Activated T-helper 1 cell treated with anti-CD3 and anti-CD28 coated beads, Interleukin-2, amount 50 U/mL, for 16 hours (primary cell): ENCODE measurements at places on chromosomes 16 and 17.

GRCh38 chr16:27642756-27643155 lies 92.8 kb downstream of the KATNIP start:
- no peak for DNase-seq

DNA sequence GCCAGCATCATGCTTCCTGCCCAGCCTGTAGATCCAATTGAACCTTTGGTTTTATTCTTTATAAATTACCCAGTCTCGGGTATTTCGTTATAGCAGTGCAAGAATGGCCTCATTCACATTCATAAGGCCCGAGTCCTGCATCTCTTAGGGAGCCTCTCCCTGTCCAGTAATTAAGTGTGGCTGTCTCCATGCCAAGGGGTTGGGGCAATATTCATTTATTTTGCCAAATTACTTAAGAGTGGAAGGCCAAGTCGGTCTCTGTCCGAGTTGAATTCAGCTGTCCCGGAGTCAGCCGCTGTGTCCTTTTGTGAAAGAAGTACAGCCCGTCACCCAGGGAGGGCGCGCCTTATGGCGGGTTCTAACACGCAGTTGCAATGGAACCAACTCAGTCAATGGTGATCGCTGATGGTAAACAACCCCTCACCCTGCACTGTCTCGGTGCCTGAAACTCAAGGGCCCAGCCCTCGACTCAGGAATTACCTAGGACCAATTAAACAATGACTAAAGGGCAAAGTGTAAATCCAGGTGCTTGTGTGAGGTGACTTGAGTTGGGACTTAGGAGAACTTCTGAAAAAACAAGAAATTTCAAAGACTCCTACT lies 22.2 kb downstream of the KIAA0513 start:
- DNase-seq = no peak

DNA sequence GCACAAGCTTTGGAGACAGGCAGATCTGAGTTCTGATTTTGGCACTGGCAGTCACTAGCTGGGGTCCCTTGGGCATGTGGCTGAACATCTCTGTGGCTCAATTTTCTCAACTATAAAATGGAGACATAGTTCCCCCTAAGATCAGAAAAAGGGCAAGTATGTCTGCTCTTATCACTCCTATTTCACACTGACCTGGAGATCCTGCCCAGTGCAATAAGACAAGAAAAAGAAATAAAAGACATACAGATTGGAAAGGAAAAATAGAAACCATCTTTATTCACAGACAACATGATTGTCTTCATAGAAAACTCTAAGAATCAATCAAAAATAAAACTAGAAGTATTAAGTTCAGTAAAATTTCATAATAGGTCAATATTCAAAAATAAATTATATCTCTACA lies 56.0 kb upstream of the LHX1 start:
- DNase-seq = no peak

- DNase-seq = no peak
Measured at GRCh38 chr16:3974751-3975150, 94.2 kb upstream of the CREBBP start.

DNA sequence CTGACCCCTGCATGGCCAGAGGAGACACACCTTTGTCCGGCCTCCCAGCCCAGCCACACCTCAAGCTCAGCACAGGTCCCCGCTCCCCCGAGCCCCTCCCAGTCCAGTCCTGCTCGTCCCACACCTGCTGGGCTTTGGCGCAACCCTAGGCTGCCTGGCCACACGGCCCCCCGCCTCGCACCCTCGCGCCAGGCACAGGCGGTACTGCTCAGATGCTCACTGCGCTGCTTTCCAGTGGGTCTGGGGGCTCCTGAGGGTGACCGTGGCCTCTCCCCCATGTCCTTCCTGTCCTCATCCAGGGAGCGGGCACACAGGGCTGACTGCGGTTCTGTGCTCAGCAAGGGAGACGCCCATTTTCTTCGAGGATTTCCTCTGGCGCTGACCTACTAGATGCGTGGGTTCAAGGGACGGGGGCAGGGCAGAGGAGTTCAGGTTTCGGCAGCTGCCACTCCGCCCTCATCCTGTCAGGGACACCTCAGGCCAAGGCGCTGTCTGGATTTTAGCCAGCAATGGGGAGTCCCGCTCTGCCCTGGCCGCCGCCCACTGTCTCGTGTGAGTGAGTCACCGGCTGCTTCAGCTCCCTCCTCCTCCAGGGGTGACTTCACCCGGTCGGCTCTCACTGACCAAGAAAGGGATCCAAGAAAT lies 118.0 kb upstream of the ZNF469 start:
- DNase-seq = peak; percentile 19

- DNase-seq = no peak
Measured at GRCh38 chr17:4411201-4411600, 22.5 kb upstream of the SPNS3 start.

- no peak for DNase-seq
Measured at GRCh38 chr16:68445458-68445857, 2.9 kb downstream of the SMPD3 start.

- no peak for DNase-seq
Measured at GRCh38 chr17:83024218-83024971, 55.0 kb upstream of the METRNL start.

GRCh38 chr17:17156511-17156910 lies 49.6 kb downstream of the PLD6 start:
- no peak for DNase-seq

GRCh38 chr17:4588898-4589625 lies 4.7 kb downstream of the SMTNL2 start:
- DNase-seq = no peak

GRCh38 chr16:27414788-27415431 lies 12.9 kb downstream of the IL21R start:
- no peak for DNase-seq

DNA sequence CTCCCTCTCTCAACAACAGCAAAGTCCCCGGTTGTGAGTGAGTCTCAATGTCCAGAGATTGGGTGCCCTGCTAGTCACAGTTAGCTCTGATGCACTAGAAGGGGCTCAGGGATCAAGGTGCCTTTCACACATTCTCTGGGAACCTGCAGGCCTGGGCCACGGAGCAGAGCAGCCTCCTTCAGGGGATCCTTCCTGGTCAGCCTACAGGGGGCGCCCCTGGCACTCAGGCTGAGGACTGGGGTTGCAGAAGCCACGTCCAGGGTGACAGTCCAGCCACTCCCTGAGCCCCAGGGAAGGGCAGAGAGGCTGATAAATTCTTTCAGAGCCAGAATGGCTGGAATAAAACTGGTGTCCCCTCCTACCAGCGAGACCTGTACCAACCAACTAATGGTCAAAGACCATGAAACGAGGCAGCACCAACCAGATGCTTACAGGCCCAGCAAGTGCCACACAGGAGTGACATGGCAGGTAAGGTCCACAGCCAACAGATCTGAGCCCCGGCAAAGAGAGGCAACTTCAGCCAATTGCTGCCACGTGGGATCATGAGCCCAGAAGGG lies 43.5 kb downstream of the ST3GAL2 start:
- peak; percentile 26 for DNase-seq

DNA sequence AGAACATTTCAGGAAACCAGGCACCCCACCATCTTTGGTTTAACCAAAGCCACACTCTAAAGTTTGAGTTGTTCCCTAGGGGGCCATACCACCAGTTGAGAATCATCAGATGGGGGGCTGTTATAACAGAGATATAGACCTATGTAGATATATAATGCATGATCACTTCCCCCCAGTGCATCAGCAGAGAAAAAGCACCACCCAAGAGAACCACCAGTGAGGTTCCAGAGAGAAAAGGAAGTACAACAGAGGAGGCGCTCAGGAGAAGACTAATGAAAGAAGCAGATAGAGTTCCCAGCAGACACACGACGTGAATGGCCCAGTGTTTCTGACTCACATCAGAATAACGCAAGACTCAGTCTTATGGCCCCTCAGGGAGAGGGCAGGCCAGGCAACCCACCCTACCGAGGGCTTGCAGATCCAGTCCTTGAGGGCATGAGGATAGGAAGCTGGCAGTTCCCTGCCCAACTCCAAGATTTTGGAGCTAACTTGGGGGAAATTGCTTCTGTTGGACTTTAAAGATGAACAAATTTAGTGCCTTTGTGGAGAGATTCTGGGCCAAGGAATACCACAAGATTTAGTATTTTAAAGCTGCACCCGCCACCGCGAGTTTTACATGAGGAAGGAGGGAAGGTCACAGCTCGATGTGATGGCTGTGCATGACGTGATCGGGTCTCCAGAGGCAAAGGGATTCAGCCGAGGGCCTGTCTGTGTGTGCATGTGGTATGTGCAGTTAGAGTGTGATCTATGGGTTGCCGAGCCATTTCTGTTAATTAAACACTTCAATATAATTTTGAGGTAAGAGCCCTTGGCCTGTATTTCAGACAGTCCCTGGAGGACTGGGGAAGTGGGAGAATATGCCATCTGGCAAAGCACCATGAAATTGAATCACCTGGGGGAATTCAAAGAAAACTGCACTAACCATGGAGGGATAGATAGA lies 53.1 kb downstream of the AIPL1 start:
- no peak for DNase-seq

DNA sequence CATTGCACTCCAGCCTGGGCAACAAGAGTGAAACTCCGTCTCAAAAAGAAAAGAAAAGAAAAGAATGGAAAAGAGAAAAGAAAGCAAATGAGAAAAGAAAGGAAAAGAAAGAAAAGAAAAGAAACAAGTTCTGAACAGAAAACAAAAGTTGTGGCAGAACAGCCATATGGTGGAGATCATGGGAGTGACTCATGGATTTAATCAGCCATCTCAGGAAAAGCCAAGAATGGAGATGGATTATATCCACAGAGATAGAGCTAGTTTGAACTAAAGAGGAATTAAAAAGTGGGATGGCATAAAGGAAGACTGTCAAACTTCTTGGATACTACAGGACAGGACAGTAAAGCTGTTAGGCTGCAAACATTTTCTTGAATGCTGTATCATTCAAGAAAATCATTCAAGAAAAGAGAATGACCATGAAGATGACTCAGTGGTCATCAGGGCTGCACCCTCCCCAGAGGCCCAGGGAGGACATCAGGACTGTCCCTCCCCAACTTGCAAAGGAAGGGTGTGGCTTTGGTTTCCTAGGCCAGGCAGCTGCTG lies 120.6 kb downstream of the USP22 start:
- no peak for DNase-seq

DNA sequence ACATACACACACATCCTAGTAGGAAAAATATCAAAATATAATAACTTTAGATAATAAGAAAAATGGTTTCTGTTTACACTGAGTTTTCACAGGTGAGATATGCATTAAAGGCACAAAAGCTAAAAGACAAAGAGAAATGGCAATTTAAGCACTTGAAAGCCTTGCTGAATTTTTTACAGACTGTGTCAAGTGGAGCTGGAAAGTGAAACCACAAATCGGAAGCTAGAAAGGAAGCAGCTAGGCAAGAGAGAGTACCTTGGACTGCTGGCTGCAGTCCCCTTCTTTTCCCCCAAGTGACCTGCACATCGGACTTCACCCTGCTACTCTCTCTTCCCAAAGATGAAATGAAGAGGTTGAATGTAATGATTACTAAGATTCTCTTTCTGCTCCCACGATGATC lies 135.1 kb downstream of the CDH13 start:
- no peak for DNase-seq

GRCh38 chr17:12866244-12866643 lies 76.9 kb downstream of the ARHGAP44 start:
- no peak for DNase-seq

GRCh38 chr17:33732116-33732515 lies 439.0 kb upstream of the ASIC2 start:
- DNase-seq = no peak

DNA sequence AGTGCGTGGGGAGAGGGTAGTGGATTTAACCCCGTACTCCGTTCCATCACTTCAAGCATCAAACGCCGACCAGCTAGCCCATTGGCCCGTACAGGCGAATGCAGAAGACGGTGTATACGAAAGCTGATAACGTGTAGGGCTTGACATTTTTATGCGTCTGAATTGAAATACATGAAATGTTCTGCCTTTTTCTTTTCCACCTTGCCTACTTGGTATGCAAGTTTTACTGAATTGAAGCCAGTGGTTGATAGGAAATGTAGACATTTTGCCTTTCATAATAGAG lies 834 bp upstream of the STAT3 start:
- no peak for DNase-seq

GRCh38 chr17:9842057-9842758 lies 16.5 kb downstream of the GLP2R start:
- DNase-seq = no peak

DNA sequence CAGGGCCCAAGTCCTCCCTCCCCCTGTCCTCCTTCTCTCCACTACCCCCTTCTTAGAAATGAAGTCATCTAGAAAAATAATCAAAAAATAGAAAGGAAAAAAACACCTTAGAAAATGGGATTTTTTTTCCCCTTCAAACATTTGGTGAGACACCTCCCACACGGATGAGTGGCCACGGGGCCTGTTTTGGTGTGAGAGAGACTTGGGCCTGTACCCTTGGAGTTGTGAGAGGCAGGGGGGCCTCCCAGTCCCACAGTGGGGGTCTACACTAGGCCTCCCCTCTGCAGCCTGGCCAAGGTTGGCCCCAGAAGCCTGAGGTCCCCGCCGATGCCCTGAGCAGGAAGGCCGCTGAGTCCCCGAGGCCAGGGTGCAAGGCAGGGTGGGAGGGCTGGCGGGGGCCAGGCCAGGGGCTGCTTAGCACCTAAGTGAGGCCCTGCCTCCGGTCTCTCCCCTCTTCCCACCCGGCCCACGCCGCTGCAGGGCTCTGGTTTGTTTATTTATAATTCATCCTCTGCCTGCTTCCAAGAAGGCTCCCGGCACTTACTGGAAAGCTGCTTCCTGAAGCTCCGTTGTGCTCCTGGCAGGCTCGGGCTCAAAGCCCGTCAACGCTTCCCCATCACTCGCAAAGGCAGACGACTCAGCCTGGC lies 26.4 kb downstream of the NPTX1 start:
- DNase-seq = no peak

DNA sequence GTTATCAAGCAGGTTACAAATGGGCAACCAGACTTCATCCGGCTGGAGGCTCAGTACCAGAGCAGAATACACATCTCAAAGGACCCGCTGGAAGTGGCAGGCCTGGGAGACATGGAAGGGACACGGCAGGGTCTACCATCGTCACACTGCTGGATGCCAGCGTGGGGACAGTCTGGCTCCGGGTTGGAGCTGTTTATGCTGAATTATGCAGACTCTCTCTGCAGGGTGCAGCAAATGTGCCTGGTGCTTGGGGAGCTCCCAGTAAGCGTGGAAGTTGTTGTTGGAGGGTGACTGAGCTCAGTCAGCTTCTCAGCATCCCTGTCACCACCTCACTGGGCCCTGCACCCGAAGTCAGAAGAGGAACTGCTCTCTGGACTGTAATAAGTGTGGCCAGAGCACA lies 12.2 kb downstream of the WSCD1 start:
- DNase-seq = no peak

GRCh38 chr16:21614896-21615295 lies 15.5 kb downstream of the METTL9 start:
- DNase-seq = no peak

GRCh38 chr17:68456339-68457167 lies 743 bp downstream of the WIPI1 start:
- no peak for DNase-seq

- DNase-seq = no peak
Measured at GRCh38 chr17:81022344-81022676, 12.6 kb upstream of the BAIAP2 start.

- no peak for DNase-seq
Measured at GRCh38 chr17:40561871-40562611, 3.2 kb downstream of the CCR7 start.

- DNase-seq = no peak
Measured at GRCh38 chr16:78134944-78135619, 35.6 kb downstream of the WWOX start.

GRCh38 chr17:4019275-4019674 lies 55.0 kb upstream of the ATP2A3 start:
- DNase-seq = no peak
